ENCODE measurements at places on chromosomes 5 and 9.

GRCh38 chr5:21452449-21452848 lies 1400.7 kb downstream of the CDH12 start:
- DNase-seq, result no peak
- H3K27ac ChIP-seq, result no peak overlapping the region
- no peak overlapping the region for H3K4me3 ChIP-seq
- H3K27me3 ChIP-seq, result no peaks in the 10 kb centered on the region
- no peaks in the 10 kb centered on the region for H3K36me3 ChIP-seq
- no peaks in the 10 kb centered on the region for H3K4me1 ChIP-seq

DNA sequence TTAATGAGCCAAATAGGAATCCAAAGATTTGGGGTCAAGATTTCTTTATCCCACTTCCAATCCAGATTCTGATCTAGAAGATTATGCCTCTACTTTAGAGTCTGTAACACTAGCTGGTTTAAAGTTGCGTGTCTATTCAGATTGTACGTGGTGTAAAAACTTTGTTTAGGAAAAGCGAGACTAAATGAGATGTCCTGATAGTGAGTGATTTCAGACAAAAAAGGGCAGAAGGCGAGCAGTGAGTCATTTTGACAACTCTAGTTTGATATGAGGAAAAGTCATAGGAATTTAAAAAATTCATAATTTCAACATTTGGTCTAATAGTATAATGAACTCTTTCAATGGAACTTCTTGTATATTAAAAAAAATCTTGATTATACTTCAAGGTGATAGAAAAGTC lies 119.6 kb upstream of the KLF9 start:
- no peaks in the 10 kb centered on the region for H3K27me3 ChIP-seq
- DNase-seq, result no peak

- no peak overlapping the region for H3K27ac ChIP-seq
- no peaks in the 10 kb centered on the region for H3K27me3 ChIP-seq
- no peak for DNase-seq
- no peaks in the 10 kb centered on the region for H3K36me3 ChIP-seq
- no peaks in the 10 kb centered on the region for H3K4me1 ChIP-seq
Measured at GRCh38 chr9:116219686-116220085, 66.1 kb downstream of the PAPPA start.

DNA sequence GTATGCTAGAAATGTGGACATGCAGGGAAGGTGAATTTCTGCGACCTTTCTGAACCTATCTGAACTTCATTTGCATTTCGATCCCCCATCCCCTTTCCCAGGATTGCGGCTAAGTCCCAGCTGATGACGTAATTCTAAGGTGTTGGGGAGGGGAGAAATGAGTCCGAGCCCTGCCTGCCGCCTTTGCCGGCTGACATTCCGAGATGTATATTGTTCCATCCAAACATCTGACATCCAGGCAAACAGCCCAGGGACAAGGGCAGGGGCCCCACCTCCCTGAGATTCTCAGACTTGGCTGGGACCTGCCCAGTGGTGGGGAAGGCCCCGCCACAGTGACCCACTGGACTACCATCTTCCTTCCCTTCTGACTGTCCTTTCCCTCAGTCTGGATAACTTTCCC lies 494.6 kb downstream of the ENC1 start:
- peaks cover 3% of the 10 kb centered on the region for H3K27me3 ChIP-seq
- peaks cover 10% of the 10 kb centered on the region for H3K4me1 ChIP-seq
- no peak for DNase-seq
- no peak overlapping the region for H3K4me3 ChIP-seq
- no peak overlapping the region for H3K27ac ChIP-seq

DNA sequence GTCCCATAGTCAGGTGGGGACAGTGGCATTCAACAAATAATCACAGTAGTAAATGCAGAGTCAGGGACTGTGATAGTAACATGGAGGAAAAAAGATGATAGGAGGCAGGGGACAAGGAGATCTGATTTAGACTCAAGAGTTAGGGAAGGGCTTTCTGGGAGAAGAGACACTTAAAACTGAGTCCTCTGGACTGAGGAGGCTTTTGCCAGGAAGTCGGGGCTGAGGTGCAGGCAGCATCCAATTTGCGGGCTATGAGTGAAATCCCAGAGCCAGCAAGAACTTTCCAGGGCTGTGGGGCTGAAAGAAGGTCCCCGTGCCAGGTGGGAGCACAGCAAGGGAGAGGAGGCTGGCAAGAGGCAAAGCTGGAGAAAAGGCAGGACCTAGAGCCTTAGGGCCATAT lies 124.1 kb downstream of the KIF4B start:
- H3K36me3 ChIP-seq, result no peaks in the 10 kb centered on the region
- DNase-seq, result no peak
- H3K4me1 ChIP-seq, result peaks cover 13% of the 10 kb centered on the region
- H3K27me3 ChIP-seq, result no peaks in the 10 kb centered on the region
- no peak overlapping the region for H3K4me3 ChIP-seq

- H3K27ac ChIP-seq, result no peak overlapping the region
- H3K4me1 ChIP-seq, result no peaks in the 10 kb centered on the region
- H3K27me3 ChIP-seq, result no peaks in the 10 kb centered on the region
- no peak overlapping the region for H3K4me3 ChIP-seq
- H3K36me3 ChIP-seq, result peaks cover 6% of the 10 kb centered on the region
Measured at GRCh38 chr5:160049099-160049498, 40.2 kb downstream of the TTC1 start.

DNA sequence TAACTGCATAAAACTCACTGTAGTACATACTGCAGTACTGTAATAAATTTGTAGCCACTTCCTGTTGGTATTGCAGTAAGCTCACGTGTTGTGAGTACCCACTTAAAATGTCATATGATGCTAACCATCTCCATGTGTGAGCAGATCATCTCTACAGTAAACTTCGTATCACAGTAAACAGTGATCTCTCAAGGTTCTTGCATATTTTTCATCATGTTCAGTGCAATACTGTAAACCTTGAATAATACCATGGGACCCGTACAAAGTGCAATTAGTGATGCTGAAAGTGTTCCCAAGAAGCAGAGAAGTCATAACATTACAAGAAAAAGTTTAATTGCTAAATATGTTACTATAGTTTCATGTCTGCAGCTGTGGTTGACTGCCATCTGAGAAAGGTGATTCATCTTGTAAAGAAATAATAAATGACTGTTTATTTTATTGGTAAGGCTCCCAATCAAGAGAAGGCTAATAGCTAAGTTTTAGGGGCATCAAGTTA lies 253.8 kb upstream of the POU5F2 start:
- no peaks in the 10 kb centered on the region for H3K36me3 ChIP-seq
- no peaks in the 10 kb centered on the region for H3K4me1 ChIP-seq
- no peak for DNase-seq
- H3K27ac ChIP-seq, result no peak overlapping the region
- no peaks in the 10 kb centered on the region for H3K27me3 ChIP-seq

DNA sequence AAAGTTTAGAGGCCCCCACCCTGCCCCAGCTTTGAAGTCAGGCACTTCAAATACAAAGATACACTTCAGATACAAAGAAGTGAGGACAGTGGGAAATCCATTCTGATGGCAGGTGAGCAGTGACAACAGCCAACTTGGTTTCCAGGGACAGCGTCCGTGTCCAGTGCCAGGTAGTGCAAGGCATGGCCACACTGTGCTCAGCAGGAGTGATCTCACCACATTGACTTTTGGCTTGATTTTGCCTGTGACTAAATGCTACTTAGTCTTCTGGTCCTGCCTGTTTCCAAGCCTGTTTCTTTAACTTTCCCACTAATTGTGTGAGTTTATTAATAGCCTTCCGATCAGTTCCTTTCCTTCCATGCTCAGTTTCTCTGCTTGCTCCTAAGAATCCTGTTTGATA lies 72.6 kb upstream of the PALM2AKAP2 start:
- no peaks in the 10 kb centered on the region for H3K4me1 ChIP-seq
- no peak overlapping the region for H3K27ac ChIP-seq
- DNase-seq, result no peak
- H3K36me3 ChIP-seq, result no peaks in the 10 kb centered on the region

GRCh38 chr9:2742214-2742613 lies 24.9 kb downstream of the KCNV2 start:
- no peaks in the 10 kb centered on the region for H3K27me3 ChIP-seq
- H3K4me1 ChIP-seq, result no peaks in the 10 kb centered on the region
- no peak overlapping the region for H3K4me3 ChIP-seq
- DNase-seq, result no peak

- no peak overlapping the region for H3K27ac ChIP-seq
- no peaks in the 10 kb centered on the region for H3K4me1 ChIP-seq
- no peak overlapping the region for H3K4me3 ChIP-seq
- no peak for DNase-seq
Measured at GRCh38 chr9:81456431-81457006, 232.8 kb downstream of the TLE1 start.

GRCh38 chr5:64299805-64300204 lies 134.2 kb downstream of the RNF180 start:
- no peak overlapping the region for H3K4me3 ChIP-seq
- no peak for DNase-seq
- no peak overlapping the region for H3K27ac ChIP-seq
- no peaks in the 10 kb centered on the region for H3K4me1 ChIP-seq

GRCh38 chr5:125129151-125129806 lies 382.8 kb upstream of the ZNF608 start:
- no peak overlapping the region for H3K4me3 ChIP-seq
- DNase-seq, result no peak
- no peaks in the 10 kb centered on the region for H3K27me3 ChIP-seq
- no peaks in the 10 kb centered on the region for H3K36me3 ChIP-seq

GRCh38 chr5:15702102-15702501 lies 202.1 kb downstream of the FBXL7 start:
- no peak overlapping the region for H3K27ac ChIP-seq
- H3K4me3 ChIP-seq, result no peak overlapping the region
- DNase-seq, result no peak
- no peaks in the 10 kb centered on the region for H3K4me1 ChIP-seq

DNA sequence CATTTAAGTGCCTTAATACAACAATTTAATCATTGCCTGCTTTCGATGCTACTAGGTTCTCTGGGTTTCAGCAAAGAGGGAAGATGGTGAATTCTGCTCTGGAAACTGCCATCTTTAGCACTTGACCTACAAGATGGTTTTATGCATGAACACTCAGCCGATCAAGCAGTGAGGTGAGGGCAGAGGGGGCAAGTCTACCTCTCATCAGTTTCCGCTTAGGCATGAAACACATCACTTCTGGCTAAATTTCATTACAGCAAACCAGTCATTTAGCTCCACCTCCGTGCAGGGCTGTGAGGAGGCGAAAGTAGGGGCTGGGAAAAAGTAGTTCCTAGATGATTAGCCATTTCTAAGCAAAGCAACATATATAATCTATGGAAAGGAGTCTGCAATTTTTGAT lies 1018.0 kb downstream of the CDH18 start:
- H3K36me3 ChIP-seq, result no peaks in the 10 kb centered on the region
- no peak overlapping the region for H3K4me3 ChIP-seq
- H3K27me3 ChIP-seq, result no peaks in the 10 kb centered on the region
- no peaks in the 10 kb centered on the region for H3K4me1 ChIP-seq

DNA sequence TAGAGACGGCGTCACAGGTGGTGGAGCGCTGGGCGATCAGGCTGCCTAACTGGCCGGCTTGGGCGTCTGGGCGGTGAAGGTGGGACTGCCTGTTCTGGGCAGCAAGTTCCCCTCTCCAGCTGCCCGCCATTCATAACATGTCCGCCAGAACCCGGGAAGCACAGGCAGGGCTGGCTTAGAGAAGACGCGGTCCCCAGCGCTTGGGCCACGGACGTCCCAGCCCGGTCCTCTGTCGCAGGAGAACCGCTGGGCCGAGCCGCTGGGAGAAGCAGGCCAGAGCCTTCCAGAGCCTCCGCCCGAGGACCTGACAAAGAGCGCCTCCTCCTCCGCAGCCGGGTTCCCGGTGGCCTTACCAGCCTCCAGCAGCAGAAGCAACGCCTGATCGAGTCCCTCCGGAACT lies 15.2 kb upstream of the HAND1 start:
- H3K27ac ChIP-seq, result no peak overlapping the region
- no peaks in the 10 kb centered on the region for H3K36me3 ChIP-seq
- no peak for DNase-seq
- no peak overlapping the region for H3K4me3 ChIP-seq

GRCh38 chr5:172453206-172453985 lies 929 bp downstream of the SH3PXD2B start:
- no peaks in the 10 kb centered on the region for H3K27me3 ChIP-seq
- peak overlapping the region; percentile 94 for H3K4me3 ChIP-seq
- H3K36me3 ChIP-seq, result no peaks in the 10 kb centered on the region
- H3K27ac ChIP-seq, result peak overlapping the region; percentile 86
- DNase-seq, result no peak
- H3K4me1 ChIP-seq, result peaks cover 30% of the 10 kb centered on the region

DNA sequence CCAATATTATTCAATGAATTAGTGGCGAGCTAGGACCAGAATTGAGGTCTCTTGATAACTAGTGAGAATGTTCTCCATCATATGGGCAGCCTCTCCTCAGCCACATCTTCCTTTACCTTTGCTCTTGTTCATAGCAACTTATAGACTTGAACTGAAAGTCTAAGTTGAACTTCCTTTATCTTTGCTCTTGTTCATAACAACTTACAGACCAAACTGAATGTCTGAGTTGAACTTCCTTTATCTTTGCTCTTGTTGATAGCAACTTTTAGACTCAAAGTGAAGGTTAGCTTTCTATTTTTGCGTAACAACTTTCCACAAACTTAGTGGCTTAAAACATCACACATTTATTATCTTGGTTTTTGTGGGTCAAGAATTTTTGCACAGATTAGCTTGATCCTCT lies 146.4 kb upstream of the C9orf72 start:
- no peak for DNase-seq
- no peak overlapping the region for H3K27ac ChIP-seq
- no peaks in the 10 kb centered on the region for H3K36me3 ChIP-seq
- no peaks in the 10 kb centered on the region for H3K4me1 ChIP-seq
- H3K4me3 ChIP-seq, result no peak overlapping the region

DNA sequence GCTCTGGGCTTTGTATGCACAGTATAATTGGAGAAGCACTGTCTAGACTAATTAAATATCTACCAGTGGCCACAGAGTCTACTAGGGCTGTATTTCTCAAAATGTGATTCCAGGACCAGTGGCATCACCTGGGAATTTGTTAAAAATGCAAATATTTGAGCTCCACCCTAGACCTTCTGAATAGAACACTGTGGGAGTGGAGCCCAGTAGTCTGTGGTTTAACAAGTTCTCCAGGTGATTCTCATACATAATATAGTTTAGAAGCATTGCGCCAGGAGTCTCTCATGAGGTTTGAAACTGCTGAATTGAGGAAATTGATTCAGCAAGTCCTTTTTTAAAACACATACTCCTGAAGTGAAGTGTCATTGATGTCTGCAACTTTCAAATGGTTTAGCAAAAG lies 74.7 kb downstream of the FCHO2 start:
- no peaks in the 10 kb centered on the region for H3K27me3 ChIP-seq
- no peaks in the 10 kb centered on the region for H3K36me3 ChIP-seq
- peaks cover 3% of the 10 kb centered on the region for H3K4me1 ChIP-seq
- no peak overlapping the region for H3K27ac ChIP-seq
- no peak for DNase-seq

Measured in esophagus squamous epithelium (tissue), 5 donors.